Activated B cell treated with CpG ODN at 0.5 μM for 24 hours (primary cell): ENCODE measurements at places on chromosomes 1 and 21.

DNA sequence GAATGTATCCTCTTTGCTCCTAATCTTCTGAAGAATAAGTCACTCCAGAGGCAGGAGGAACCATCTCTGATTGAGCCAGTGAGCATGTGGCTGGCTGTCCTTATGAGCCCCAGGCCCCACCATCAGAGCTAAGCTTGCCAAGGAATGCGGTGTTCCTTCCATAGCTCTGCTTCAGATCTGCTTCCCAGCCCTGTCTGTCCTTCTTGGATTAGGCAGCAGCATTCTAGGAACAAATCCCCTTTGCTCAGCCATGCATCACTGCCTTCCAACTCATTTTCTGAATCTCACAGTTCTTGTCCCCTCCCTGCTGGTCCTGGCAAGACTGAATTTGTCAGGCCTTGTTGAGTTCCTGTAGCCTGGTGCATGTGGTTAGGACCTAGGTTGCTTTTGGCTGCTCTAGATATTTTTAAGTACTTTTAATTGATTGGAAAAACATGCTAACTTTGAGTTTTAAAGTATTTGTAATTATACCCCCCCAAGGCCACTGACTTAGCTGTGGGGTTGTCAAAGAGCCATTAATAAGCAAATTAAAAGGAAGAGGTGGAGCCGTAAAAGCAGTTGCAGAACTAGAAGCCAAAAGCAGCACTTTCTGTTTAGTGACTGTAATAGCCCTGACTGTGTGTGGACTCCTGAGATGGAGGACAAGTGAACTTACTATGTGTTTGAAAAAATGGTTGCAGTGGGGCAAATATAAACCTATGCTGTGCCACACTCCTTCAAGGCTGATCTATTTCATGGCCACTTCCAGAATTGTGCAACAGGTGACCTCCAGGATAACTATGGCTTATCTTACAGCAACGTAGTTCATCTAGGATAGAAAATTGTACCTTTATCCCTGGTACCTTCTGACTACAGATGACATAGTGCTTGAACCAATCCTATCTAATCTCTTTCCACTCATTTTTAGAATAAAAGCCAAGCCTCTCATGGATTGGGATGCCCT is 61.3 kb upstream of the BACH1 start:
- DNase-seq, result no peak

DNA sequence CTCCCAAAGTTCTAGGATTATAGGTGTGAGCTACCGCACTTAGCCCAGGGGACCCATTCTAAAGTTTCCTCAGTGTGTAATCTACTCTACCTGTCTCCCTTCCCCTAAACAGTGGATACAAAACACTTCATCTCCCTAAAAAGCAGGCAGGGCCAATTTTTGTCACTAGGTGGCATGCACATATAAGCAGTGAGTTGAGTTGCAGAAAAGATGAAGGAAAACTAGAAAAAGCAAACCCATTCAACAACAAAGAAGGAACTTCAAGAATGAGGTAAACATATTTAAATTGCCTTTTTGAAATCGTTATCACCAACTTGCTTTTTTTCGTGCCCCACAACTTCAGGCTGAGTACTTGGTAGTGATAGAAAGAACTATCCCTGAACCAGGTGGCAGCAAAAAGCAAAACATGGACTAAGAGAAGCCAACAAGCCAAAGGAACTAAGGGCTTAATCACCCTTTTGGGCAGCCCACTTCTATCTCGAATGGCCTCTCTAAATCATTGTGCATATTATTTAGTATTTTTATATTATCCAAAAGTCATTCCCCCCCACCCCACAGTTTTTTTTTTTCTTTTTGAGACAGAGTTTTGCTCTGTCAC is 19.7 kb upstream of the ALDH9A1 start:
- no peak for DNase-seq

GRCh38 chr1:11407301-11407994 is 71.5 kb upstream of the DISP3 start:
- DNase-seq, result no peak

- no peak for DNase-seq
Observed at GRCh38 chr1:186957314-186957713, 128.6 kb downstream of the PLA2G4A start.

DNA sequence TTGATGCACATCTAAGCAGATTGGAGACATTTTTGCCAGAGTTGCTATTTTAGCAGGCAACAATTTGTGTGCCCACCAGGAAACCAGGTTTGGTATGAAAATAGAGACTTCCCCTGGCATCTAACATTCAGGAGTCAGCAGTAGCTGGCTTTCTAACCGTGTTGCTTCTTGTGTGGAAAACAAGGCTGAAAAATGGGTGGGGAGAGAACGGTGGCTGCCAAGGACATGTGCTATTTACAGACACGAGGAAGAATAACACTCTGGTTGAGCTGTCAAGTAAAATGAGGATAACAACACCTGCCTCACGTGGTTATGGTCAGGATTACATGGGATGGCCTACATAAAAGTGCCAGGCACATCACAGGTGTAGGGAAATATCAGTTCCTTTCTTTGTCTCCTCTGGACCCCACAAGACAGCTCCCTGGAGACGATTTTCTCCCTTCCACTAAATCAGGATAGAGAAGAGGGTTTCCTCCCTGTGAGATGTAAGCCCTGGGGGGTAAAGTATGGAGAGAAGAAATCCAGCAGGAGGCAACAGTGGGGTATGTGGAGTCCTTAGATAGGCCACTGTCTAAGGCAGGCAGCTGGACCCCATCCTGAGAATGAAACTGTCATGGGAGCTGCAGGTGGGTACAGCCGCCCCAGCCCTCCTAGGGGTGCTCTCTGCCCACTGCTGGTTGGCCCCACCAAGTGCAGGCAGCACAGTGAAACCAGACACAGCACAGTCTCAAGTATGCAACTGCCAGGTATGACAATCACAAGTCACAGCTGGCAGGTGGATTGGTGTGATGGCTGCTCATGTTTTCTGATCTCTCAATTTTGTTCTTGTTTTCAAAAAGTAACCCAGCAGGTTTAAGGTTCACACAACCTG is 80.3 kb downstream of the TENT5C start:
- no peak for DNase-seq

DNA sequence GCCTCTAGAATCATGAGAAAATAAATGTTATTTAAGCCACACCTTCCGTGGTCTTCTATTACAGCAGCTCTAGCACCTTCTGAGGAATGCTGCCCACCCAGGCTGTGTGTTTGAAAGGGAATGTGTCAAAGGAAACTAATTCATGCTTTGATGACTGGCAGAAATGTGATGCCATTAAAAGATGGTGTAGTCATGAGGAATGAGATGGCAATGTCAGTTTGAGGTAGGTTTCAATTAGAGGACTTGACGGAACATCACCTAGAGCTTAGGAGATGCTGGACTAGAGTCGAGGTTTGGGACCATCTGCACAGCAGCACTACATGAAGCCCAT is 10.6 kb downstream of the PDZK1 start:
- DNase-seq, result no peak

DNA sequence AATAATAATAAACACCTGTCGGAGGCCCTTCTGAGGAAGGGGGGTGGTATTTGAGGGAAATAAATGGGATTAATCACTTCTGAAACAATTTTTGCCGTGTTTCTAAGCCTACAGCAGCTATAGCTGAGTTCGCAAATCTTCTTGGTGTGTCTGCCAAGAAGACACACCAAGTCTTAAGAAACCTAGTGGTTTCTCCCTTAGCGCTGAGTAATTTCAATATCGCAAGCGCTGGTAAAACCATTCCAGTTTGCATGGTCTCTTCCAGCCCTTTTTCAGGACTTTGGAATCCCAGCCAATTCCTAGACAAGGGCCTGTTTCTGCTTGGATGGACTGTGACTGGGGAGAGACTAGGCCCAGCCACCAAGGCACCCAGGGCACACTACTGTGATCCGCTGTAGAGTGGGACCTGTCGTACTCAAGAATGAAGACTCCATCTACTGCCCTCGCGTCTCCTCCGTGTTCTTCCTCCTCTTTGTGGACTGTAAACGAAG is 7.5 kb upstream of the LHX8 start:
- no peak for DNase-seq

DNA sequence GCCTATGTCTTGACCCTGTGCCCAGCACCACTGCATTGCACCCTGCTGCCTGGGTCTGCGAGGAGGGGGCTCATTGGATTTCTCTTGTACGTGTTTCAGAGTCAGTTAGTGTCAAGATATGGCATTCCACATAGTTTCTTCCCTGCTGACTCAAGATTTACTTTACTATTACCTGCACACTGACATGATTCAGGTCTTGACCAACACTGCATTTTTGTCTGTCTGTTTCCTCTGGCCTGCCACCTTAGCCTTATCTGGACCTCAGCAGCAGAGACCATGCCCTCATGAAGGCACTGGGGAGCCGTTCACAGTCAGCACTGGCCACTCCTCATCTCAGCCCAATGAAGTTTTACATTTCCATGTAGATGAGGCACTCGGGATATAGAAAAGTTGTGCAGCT is 155.4 kb downstream of the DHRS3 start:
- DNase-seq, result no peak

GRCh38 chr1:199724049-199724448 is 303.5 kb upstream of the NR5A2 start:
- DNase-seq, result no peak

GRCh38 chr1:70688580-70688979 is 277.5 kb downstream of the CTH start:
- no peak for DNase-seq

DNA sequence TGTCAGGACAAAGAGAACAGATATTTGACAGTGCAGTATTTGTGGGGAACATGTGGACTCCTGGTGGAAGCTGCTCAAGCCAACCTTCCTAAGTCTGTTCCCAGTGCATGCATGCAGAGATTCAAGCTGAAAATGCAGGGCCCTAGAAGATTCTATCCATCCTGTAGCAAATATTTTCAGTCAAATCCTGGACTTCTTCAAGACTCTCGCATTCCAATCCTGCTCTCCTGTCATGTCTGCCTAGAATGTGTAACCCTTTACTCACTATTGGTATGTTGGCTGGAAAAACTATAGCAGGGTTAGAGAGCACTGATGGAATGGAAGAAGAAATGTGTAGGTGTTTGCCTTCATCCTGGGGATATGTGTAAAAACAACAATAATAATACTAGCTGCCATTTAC is 385.6 kb upstream of the PKN2 start:
- DNase-seq, result no peak

GRCh38 chr21:32917362-32918135 is 108.2 kb upstream of the OLIG2 start:
- no peak for DNase-seq

- DNase-seq, result no peak
Observed at GRCh38 chr1:203954788-203955552, 93.6 kb downstream of the SNRPE start.

DNA sequence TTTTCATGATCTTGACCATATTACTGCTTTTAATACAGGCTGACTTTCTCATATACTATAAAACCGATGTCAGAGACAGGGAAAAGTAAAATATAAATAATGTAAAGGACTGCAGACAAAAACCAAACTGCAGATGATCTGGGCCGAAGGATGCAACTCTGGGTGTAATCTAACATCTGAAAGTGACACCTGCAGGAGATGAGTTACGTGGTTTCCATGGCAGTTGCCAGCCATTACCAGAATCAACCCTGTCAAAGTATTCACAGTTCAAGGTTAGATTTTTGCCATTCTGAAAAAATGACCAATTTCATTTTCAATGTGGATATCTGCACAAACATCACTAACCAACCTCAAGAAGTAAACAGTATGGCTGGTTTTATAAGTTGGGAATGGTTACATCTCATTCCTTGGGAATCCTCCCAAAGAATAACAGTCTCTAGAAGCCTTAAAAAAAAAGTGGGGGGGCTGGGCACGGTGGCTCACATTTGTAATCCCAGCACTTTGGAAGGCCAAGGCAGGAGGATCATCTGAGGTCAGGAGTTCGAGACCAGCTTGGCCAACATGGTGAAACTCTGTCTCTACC is 27.7 kb downstream of the DNAJC11 start:
- no peak for DNase-seq

GRCh38 chr1:195754303-195754702 is 853.9 kb downstream of the KCNT2 start:
- no peak for DNase-seq

DNA sequence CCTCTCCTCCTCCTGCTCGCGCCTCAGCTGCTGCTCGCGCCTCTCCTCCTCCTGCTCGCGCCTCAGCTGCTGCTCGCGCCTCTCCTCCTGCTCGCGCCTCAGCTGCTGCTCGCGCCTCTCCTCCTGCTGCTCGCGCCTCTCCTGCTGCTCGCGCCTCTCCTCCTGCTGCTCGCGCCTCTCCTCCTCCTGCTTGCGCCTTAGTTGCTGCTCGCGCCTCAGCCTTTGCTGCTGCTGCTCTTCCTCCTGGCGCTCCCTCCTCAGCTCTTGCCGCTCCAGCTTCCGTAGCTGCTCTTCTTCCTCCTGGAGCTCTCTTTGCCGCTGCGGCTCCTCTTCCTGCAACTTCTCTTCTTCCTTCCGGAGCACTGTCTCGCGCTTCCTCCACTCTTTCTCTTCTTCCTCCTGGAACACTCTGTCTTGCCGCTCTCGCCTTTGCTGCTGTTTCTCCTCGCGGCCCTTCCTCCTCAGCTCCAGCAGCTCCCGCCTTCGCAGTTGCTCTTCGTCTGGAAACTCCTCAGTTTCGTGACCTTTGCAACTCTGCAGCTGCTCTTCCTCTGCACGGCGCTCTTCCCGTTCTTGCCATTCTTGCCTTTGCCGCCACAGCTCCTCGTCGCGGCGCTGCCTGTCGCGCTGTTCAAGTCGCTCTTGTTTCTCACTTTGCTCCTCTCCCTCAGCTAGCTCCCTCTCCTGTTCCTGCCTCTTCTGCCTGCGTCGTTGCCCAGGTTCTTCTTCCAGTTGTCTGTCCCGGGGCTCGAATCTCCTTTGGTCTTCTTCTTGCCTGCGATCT is 3.0 kb downstream of the TCHH start:
- DNase-seq, result no peak

GRCh38 chr21:23507501-23507900 is 2099.8 kb downstream of the MRPL39 start:
- no peak for DNase-seq

- DNase-seq, result no peak
Observed at GRCh38 chr1:220119043-220119512, 25.1 kb downstream of the IARS2 start.

GRCh38 chr21:36839123-36839522 is 127.3 kb downstream of the HLCS start:
- no peak for DNase-seq

DNA sequence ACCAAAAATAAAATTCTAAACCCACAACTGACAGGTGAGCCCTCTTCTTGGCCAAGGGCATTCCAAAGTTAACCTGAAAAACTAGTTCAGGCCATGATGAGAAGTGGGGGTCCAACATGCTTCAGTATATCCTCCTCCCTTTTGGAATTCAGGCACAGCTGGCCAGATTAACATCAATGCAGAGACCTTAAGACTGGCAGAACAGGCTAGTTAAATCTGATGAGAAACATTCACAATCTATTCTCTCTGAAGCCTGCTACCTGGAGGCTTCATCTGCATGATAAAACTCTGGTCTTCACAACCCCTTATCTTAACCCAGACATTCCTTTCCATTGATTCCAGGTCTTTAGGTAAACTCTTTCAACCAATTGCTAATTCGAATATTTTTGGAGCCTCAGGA is 26.7 kb upstream of the ZBTB8B start:
- DNase-seq, result no peak
